ENCODE measurements at places on chromosomes 12 and 14.

GRCh38 chr12:3182426-3182825 lies 105.2 kb downstream of the TSPAN9 start:
- no peak for DNase-seq

GRCh38 chr12:132178801-132179401 lies 34.6 kb downstream of the NOC4L start:
- peak; percentile 35 for DNase-seq

DNA sequence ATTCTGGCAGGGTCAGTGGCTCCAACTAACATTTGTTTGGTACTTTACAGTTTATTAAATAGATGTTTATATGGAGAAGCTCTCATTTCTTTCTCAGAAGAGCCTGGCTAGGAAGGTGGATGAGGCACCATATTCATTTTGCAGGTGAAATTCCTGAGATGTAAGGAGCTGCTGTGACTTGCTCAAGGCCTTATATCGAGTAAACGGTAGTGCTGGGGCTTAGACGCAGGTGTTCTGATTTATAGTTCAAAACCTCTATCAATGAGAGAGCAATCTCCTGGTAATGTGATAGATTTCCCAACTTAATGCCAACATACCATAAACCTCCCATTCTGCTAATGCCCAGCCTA lies 42.3 kb downstream of the DAD1 start:
- DNase-seq = no peak

DNA sequence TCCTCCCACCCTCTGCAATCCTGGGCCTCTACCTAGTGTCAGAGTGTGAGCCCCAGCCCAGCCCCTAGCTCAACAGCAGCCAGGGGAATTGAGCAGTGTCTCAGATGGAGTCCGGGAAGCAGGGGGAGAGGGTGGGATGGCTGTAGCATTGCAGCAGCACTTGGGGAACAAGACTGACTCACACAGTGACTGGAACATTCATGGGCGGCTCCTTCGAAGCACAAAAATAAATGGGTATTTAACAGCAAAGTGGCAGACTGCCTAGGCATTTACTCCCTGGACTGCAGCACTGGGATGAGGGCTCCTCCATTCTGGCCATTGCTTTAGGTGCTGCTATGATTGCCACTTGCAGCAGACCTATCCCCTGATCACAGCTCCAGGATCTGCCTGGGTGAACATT lies 46.0 kb upstream of the STK38L start:
- no peak for DNase-seq

- no peak for DNase-seq
Observed at GRCh38 chr14:75254381-75254822, 24.2 kb upstream of the FOS start.

DNA sequence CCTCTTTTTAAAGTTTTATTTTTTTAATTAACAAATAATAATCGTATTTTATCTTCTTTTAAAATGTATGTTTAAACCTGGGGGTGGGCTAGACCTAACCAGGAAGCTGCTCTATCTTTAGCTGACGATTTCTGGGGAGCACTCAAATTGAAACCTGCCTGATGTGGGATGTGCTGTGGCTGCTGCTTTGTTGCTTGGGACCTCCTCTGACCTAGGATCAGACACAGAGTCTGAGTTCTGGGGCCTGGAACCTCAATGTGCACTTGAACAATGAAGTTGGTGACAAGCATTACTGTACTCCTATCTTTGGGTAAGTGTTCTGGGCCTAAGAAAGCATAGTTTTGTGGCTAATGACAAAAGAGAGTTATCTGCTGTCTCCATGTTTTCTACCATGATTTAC lies 386.7 kb downstream of the DAD1 start:
- DNase-seq = no peak

DNA sequence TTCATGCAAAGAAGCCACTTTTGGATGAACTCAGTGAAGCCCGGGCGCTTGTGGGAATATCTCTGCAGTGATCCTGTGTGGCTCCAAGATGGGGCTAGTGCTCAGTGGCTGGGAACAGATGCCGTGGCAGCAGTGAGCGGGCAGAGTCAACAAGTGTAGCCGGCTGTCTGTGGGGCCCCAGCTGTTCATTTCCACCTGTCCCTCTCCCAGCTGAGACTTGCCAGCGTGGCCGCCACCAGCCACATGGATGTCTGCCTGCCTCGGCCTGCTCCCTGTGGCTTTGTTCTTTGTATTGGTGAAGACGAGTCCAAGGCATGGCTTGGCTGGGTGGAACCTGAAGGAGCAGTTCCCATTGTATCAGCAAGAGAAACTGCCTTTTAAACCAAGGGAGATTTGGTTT lies 77.3 kb downstream of the NOS1 start:
- no peak for DNase-seq

- no peak for DNase-seq
Observed at GRCh38 chr12:27424631-27425230, 21.8 kb upstream of the SMCO2 start.

DNA sequence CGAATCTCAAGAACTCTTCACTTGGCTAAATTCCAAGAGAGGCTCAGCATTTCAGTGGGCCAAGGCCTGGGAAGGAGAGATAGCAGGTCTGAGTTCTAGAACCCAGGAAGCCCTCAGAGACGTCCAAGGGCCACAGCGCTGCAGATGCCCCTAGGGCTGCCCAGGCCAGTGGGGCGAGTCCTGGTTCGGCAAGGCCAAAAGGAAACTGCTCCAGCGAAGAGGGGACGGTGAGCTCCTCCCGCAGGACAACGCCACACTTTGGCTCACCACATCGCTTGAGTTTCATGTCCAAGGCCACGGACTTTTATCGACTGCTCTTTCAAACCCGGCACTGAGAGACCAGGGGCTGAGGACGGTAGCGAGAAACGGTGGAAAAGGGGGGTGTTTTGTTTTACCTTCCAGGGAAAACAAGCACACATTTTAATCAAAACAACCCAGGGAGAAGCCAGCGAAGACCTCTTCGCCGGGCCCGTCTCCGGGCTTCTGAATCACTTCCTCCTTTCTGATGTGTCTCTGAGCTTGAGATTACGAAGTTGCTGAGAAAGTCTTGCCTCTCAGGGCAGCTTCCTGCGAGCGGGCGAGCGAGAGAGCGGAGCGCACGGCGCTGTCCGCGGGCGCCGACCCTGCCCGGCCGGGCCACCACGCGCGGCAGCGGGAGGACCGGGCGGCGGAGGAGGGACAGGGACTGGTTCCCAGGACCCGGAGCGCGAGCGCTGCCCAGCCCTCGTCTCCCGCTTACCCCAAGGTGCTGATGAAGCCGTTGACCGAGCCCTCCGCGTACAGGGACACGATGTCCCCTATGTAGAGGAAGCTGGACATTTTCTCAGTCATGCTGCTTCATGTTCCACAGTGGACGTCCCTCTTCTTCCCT lies 808 bp downstream of the ITPR2 start:
- DNase-seq = peak; percentile 52

DNA sequence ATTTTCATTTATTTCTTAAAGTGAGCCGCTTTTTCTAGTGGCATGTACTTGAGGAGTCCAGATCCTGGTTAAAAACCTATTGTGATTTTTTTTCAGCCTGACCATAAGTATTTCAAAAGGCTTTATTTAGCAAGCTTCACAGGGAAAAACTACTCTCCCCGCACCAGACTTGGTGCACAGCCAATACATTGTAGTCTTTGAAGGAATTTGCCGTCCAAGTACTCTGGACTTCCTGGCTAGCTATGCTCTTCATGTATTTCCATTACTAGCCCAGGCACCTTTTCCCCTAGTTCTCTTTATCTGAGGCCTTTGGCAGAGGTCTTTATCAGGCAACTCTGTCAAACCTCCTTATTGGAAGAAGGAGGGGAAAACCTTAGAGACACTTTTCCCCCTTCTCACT lies 234.7 kb downstream of the CCDC91 start:
- DNase-seq = no peak

GRCh38 chr12:111458546-111459172 lies 52.9 kb downstream of the SH2B3 start:
- no peak for DNase-seq

DNA sequence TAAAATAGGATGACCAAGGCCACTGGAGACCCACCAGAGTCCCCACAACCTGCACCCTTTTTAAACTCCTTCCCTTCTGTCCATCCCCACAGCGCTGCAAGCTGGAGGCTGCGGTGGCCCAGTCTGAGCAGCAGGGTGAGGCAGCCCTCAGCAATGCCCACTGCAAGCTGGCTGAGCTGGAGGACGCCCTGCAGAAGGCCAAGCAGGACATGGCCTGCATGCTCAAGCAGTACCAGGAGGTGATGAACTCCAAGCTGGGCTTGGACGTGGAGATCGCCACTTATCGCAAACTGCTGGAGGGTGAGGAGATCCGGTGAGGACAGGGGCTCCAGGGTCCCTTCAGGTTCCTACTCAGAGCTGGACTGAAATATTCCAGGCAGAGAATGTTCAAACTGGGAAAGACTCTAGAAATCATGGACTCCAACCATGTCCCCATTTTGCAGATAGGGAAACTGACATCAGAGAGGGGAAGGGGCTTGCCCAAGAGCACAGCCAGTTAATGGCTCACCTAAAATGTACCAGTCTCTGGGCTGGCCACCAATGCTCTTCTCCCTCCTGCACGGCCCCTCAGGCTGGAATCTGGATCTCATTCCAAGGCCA lies 17.2 kb downstream of the KRT85 start:
- DNase-seq = no peak

- DNase-seq = no peak
Observed at GRCh38 chr12:42166501-42166900, 21.8 kb upstream of the GXYLT1 start.

- DNase-seq = peak; percentile 56
Observed at GRCh38 chr12:123150744-123151456, at the start of gene PITPNM2. Gene PITPNM2 (minus strand): TSS chr12:123151090. CDS start chr12:123034590, 116,500 bp downstream.

- DNase-seq = no peak
Observed at GRCh38 chr14:100059438-100059781, 5.8 kb upstream of the EVL start.

GRCh38 chr14:81655423-81656314 lies 122.0 kb upstream of the SEL1L start:
- no peak for DNase-seq

DNA sequence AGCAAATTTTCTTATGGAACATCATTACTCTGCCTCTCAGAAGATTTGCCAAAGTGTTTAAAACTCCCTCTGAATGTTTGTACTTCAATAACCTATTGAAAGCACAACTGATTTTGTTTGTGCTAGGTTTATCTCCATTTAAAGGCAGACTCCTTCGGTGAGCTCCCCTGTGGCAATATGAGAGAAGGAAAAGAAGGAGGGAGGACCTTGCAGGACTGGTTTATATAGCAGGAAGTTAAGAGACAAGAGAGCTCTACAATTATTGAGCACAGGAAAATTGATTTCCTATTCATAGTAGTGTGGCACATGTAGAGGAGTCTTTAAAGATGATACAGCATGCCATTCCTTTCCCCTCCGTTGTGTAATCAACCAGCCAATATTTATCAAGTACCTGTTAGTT lies 75.5 kb downstream of the PDE3A start:
- no peak for DNase-seq

GRCh38 chr14:71686677-71687076 lies 245.6 kb upstream of the RGS6 start:
- no peak for DNase-seq

DNA sequence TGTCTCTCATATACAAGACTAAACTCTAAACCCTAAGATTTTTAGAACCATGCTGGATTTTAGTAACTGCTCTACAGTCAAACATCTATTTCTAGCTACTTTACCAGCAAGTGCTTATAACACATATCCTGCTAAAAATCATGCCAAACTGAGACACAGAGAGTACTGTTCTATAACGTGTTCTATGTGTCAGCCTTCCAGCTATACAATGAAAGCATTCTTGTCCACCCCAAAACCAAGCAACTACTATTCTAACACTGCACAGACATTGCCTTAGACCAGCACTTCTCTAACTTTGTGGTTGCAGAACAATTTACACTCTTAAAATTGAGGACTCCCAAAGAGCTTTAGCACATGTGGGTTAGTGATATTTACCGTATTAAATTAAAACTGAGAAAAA lies 85.7 kb downstream of the SPPL3 start:
- DNase-seq = no peak

DNA sequence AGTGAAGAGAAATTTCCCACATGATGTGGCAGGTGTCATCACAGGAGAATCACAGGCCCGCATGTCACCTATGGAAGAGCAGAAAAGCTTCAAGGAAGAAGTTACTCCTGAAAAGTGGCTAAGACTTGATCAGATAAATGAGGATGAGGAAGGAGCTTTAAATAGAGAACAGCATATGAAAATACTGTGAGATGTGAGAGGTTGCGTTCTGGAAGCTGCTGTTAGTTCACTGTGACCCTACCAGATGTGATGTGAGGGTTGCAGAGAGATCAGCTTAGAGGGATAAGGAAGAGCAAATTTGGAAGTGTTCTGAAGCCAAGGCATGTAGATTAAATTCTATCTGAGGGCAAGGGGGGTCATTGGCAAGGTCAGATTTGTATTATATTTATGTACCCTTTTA lies 17.1 kb downstream of the ERP27 start:
- no peak for DNase-seq

DNA sequence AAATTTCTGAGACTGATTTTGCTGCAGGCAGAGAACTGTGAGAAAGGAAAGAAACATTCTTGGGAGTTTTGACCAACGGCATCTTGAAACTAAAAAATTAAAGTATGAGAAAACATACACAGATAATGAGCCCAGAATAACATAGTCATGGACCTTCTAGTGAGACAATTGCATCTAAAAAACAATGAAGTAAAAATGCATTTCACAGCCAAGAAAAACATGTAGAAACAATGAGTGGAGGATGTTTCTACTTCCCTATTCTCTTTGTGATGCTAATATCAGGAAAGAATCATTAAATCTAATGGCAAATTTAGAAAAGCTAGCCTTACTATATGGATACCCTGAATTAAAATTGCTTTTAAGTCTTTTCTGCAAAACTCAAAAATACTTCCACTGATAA lies 12.2 kb upstream of the PLEKHG7 start:
- no peak for DNase-seq

- no peak for DNase-seq
Observed at GRCh38 chr12:10469701-10470100, 16.5 kb upstream of the KLRC1 start.

GRCh38 chr12:18045446-18045992 lies 44.5 kb downstream of the RERGL start:
- no peak for DNase-seq

GRCh38 chr12:60144395-60144794 lies 548.6 kb downstream of the SLC16A7 start:
- DNase-seq = no peak

DNA sequence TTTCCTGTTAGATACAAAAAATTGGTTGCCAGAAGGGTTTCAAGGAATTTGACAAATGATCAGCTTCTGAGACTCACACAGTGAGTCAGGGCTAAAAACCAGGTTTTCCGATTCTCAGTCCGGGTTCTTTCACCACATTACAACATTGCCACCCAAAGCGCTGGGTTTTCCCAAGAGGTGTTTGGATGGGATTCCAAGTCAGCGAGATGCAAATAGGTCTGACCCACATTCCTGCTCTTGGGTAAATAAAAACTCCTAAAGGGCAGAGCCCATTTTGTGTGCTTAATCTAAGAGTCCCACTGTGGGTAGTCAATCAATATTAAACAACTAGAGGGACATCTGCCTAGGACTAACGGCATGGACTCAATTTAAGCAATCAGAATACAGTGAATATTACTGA lies 5.4 kb upstream of the RIC8B start:
- DNase-seq = no peak

All from activated T-cell treated with anti-CD3 and anti-CD28 coated beads, Interleukin-2, amount 50 U/mL, for 4 hours (primary cell).